ENCODE measurements at places on chromosomes 7 and 10.

DNA sequence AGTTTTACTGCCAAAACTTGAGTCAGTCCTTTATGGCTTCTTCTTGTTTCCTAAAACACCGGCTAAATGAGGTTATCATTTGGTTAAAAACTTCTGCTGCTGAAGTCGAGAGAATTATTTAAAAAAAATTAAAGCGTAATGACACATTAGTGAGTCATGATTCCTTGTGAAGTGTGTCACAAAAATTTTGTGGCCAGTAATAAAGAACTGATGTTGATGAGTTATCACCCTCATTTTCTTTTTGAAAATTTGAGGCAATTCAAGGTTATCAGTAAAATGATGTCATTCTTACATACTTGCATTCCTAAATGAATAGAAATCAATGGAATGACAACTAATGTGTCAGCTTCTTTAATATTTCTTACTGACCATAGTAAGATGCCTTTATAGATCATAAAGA, 427.4 kb downstream of the SORCS3 start:
- no peaks in the 10 kb centered on the region for H3K4me1 ChIP-seq
- H3K27ac ChIP-seq: no peak overlapping the region
- no peaks in the 10 kb centered on the region for H3K36me3 ChIP-seq
- H3K4me3 ChIP-seq: no peak overlapping the region
- no peaks in the 10 kb centered on the region for H3K27me3 ChIP-seq
- no peak for DNase-seq

- DNase-seq: no peak
- peaks cover 2% of the 10 kb centered on the region for H3K4me1 ChIP-seq
- H3K4me3 ChIP-seq: no peak overlapping the region
Measured at GRCh38 chr7:50676740-50677637, 105.7 kb downstream of the GRB10 start.

DNA sequence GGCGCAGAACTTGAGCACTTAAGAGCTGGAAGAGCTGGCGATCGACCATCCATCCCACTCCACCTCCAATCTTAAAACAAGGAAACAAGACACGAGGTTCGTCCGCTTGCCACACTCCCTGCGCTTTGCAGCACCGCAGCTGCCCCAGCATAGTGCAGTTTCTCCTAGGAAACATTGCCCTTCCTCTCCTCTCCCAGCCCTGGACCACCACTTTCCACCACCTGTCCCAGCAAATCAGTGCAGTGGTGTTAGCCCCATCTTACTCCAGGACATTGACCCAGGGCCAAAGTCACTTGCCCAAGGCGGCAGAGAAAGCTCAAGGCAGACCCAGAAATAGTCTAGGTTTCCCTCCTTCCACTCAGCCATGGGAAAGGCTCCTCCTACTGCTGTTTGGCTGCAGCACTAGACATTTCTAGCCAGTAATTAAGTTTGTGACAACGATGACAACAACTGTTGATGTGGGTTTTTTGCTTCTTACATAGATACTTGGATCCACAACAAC, 1.5 kb upstream of the PARD3 start:
- peak overlapping the region; percentile 28 for H3K4me3 ChIP-seq
- peaks cover 42% of the 10 kb centered on the region for H3K27me3 ChIP-seq

GRCh38 chr10:61325223-61325960, 127.8 kb downstream of the TMEM26 start:
- DNase-seq: no peak
- no peak overlapping the region for H3K27ac ChIP-seq
- H3K4me3 ChIP-seq: no peak overlapping the region
- H3K4me1 ChIP-seq: no peaks in the 10 kb centered on the region

DNA sequence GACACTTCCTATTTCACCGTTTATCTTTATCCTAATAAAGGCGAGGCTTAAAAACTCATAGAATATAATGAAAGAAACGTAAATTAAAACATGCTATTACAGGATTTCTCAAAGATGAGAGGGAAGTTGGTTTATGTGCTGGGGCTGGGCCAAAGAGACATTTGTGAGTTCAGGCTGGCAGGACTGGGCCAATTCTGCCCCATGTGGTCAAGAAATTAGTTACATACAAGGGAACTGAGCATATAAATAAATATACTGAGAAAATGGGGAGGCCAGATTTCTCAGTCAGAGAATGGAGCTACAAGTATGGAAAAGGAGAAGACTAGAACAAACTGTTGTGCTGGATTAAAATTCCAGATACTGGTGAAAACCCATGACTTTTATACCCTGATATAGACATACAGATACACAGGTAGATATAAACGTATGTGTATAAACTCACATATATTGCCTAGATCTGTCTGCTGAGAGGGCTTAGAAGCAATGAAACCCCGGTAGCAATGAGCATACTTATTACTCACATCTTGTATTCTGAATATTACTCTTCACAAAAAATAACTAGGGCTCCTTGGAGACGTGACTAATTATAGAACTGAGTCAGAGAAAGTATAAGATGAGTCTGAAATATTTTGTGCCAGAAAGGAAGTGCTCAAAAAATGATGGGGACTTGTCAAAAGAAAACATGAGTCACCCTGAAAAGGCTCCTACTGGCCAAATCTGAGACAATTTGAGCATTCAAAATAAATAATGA, 155.7 kb upstream of the FGFR2 start:
- H3K4me1 ChIP-seq: peaks cover 20% of the 10 kb centered on the region
- peak; percentile 19 for DNase-seq
- H3K27ac ChIP-seq: peak overlapping the region; percentile 81

GRCh38 chr7:128697302-128697905, 25.3 kb downstream of the GARIN1A start:
- peak; percentile 83 for DNase-seq
- no peak overlapping the region for H3K27ac ChIP-seq
- no peaks in the 10 kb centered on the region for H3K36me3 ChIP-seq

- H3K4me3 ChIP-seq: no peak overlapping the region
- no peaks in the 10 kb centered on the region for H3K4me1 ChIP-seq
- no peak overlapping the region for H3K27ac ChIP-seq
- peaks cover 2% of the 10 kb centered on the region for H3K27me3 ChIP-seq
- DNase-seq: no peak
Measured at GRCh38 chr7:69677881-69678493, 79.7 kb downstream of the AUTS2 start.

GRCh38 chr10:79449181-79450146, 4.0 kb upstream of the ZCCHC24 start:
- H3K36me3 ChIP-seq: no peaks in the 10 kb centered on the region
- H3K4me1 ChIP-seq: peaks cover 14% of the 10 kb centered on the region
- no peak overlapping the region for H3K27ac ChIP-seq

DNA sequence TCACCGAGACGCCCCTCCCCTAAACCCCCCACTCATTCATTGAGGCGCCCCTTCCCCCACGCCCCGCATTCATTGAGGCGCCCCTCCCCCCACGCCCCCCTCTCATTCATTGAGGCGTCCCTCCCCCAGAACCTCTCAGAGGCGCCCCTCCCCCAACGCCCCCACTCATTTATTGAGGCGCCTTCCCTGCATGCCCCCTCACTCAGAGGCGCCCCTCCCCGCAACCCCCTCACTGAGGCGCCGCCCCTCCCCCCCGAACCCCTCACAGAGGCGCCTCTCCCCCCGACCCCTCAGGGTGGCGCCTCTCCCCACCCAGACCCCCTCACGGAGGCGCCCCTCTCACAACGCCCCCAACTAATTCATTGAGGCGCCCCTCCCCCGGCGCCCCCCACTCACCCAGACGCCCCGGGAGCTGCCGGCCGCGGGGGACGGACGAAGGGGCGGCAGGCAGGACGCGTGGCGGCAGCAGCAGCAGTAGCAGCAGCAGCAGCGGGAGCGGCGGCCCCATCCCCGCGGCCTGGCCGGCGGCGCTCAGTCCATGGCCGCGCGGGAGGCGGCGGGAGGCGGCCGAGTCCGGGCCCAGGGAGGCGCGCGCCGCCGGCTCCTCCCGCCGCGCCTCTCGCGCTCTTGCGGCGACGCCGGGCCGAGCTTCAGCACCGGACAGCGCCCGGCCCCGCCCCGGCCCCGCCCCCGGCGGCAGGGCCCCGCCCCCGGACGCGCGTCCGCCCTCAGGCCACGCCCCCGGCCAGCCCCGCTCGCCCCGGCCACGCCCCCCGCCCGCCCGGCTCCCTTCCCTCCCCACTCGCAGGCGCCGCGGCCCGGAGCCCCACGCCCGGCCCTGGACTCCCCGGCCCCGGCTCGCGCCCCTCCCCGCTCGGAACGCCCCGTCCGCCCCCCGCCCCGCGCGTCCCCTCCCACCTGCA, at the start of gene PTPRN2:
Gene PTPRN2, minus strand, starts transcription at position 662 of the 923 bp plus-strand sequence.
- DNase-seq: peak; percentile 55
- H3K4me1 ChIP-seq: peaks cover 6% of the 10 kb centered on the region
- no peak within 1 kb of the TSS for H3K27ac ChIP-seq
- H3K4me3 ChIP-seq: no peak within 1 kb of the TSS
- no peaks in the 10 kb centered on the region for H3K36me3 ChIP-seq
- H3K27me3 ChIP-seq: peaks cover 49% of the 10 kb centered on the region

GRCh38 chr10:44419790-44420549, 35.1 kb upstream of the CXCL12 start:
- peaks cover 6% of the 10 kb centered on the region for H3K4me1 ChIP-seq
- no peaks in the 10 kb centered on the region for H3K36me3 ChIP-seq
- H3K27me3 ChIP-seq: no peaks in the 10 kb centered on the region
- H3K4me3 ChIP-seq: no peak overlapping the region
- H3K27ac ChIP-seq: no peak overlapping the region
- no peak for DNase-seq

- DNase-seq: peak; percentile 11
- no peak within 1 kb of the TSS for H3K27ac ChIP-seq
- peaks cover 18% of the 10 kb centered on the region for H3K4me1 ChIP-seq
- H3K27me3 ChIP-seq: peaks cover 38% of the 10 kb centered on the region
- H3K4me3 ChIP-seq: peak within 1 kb of the TSS; percentile 42
- H3K36me3 ChIP-seq: no peaks in the 10 kb centered on the region
Measured at GRCh38 chr7:12570534-12571461, at the start of gene SCIN. Gene SCIN (plus strand): TSS chr7:12570720. CDS start chr7:12570787, 67 bp downstream.

- H3K27me3 ChIP-seq: peaks cover 4% of the 10 kb centered on the region
- DNase-seq: no peak
- H3K4me3 ChIP-seq: no peak overlapping the region
- H3K36me3 ChIP-seq: no peaks in the 10 kb centered on the region
- no peak overlapping the region for H3K27ac ChIP-seq
- H3K4me1 ChIP-seq: no peaks in the 10 kb centered on the region
Measured at GRCh38 chr7:12921751-12922345, 234.4 kb downstream of the ARL4A start.

DNA sequence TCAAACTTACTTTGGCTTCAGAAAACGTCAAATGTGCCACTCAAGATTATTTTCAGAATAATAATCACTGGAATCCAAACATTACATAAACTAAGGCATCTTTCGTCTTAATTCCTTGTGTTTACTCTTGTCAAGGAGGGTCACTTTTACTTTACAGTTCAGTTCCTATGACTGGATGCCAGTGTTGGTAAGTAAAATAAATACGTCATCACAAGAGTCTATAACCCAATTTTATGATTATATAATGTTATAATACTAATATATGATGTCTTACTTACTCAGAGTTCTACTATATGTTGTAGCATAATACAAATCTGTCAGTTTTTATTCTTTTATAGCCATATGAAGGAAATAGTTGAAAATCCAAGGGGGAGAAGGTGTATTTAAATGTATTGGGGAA, 123.8 kb downstream of the GPR85 start:
- no peaks in the 10 kb centered on the region for H3K36me3 ChIP-seq
- no peak overlapping the region for H3K27ac ChIP-seq
- no peaks in the 10 kb centered on the region for H3K4me1 ChIP-seq
- no peak overlapping the region for H3K4me3 ChIP-seq

DNA sequence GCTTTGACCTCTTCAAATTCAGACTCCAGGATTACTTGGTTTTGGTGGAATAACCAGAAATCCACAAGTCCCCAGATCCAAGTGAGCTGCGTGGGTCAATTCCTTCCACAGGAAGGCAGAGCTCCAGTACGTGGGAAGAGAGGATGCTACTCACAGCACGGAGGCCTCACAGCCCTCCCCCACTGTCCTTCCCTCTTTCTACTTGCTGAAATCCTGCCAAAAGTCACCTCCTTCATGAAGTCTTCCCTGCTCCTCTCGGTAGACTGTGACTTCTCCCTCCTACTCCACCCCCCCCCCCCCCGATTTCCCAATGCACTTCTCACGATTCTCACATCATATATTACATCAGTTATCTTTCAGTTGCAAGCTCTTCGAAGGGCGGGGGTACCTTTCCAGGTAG, 12.3 kb downstream of the CAMK2G start:
- H3K36me3 ChIP-seq: peaks cover 28% of the 10 kb centered on the region
- H3K27me3 ChIP-seq: no peaks in the 10 kb centered on the region
- H3K4me3 ChIP-seq: no peak overlapping the region
- H3K4me1 ChIP-seq: peaks cover 80% of the 10 kb centered on the region

GRCh38 chr7:110470420-110470819, 620.5 kb upstream of the LRRN3 start:
- H3K27me3 ChIP-seq: no peaks in the 10 kb centered on the region
- H3K36me3 ChIP-seq: no peaks in the 10 kb centered on the region
- H3K4me3 ChIP-seq: no peak overlapping the region

DNA sequence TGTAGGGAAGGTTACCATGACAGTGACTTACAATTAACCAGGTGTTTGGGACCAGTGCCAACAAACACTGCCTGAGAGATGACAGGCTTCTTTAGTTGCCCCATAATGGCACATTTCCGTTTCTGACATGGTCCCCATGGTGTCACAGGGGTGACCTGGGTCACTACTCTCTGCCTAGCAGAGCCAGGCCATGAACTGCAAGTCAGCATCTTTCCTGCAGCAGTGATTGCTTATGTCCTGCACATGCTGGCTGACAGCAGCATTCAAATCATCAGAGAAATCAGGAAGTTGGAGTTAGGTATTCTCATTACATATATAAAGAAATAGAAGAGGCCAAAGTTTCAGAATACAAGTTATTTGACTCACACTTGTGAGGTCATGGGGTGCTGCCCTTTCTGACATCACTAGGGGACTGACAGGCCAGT, 47.1 kb upstream of the ZNRF2 start:
- DNase-seq: no peak
- no peak overlapping the region for H3K4me3 ChIP-seq
- peaks cover 14% of the 10 kb centered on the region for H3K27me3 ChIP-seq
- H3K4me1 ChIP-seq: peaks cover 6% of the 10 kb centered on the region
- peaks cover 2% of the 10 kb centered on the region for H3K36me3 ChIP-seq

GRCh38 chr7:44814919-44815318, 18.4 kb downstream of the PPIA start:
- no peaks in the 10 kb centered on the region for H3K4me1 ChIP-seq
- H3K36me3 ChIP-seq: no peaks in the 10 kb centered on the region
- no peak overlapping the region for H3K4me3 ChIP-seq
- H3K27ac ChIP-seq: no peak overlapping the region

- peak; percentile 44 for DNase-seq
- peaks cover 19% of the 10 kb centered on the region for H3K4me1 ChIP-seq
- no peak overlapping the region for H3K27ac ChIP-seq
Measured at GRCh38 chr10:100826983-100827818, 81.8 kb downstream of the PAX2 start.

- no peak for DNase-seq
- no peaks in the 10 kb centered on the region for H3K36me3 ChIP-seq
- H3K27ac ChIP-seq: no peak overlapping the region
- H3K4me1 ChIP-seq: no peaks in the 10 kb centered on the region
Measured at GRCh38 chr7:33880787-33881186, 24.6 kb upstream of the BMPER start.

Data from activated CD8-positive, alpha-beta T cell treated with anti-CD3 and anti-CD28 coated beads for 36 hours (primary cell).